Fibroblast of lung (primary cell): ENCODE measurements at places on chromosomes 12 and 14. TPM values are rescaled to one million over a fixed set of nuclear protein-coding genes. Genes with fewer than 3 reads are reported as not detected.

The OTX2 gene
- not detected in 2 replicates for total RNA-seq

The MIP gene
- not detected in 2 replicates for total RNA-seq

The MFAP5 gene
- 1.3 and 9.0 TPM in 2 replicates for total RNA-seq

The ASIC1 gene
- 1.7 and 1.8 TPM in 2 replicates for total RNA-seq

The GALNT8 gene
- under 0.01 TPM in 2 replicates for total RNA-seq

The ATP2B1 gene
- total RNA-seq, result 101 and 141 TPM in 2 replicates

The B3GNT4 gene
- under 0.01 and 0.33 TPM in 2 replicates for total RNA-seq

The KLRD1 gene
- total RNA-seq, result 0.17 and 0.26 TPM in 2 replicates

The NTF3 gene
- 1.5 and 5.9 TPM in 2 replicates for total RNA-seq

The ABCB9 gene
- 5.4 and 6.3 TPM in 2 replicates for total RNA-seq

The PAX9 gene
- total RNA-seq, result not detected in 2 replicates
